Occipital lobe (tissue), 3 donors: ENCODE measurements at places on chromosomes 2 and 18. TPM values are rescaled to one million over a fixed set of nuclear protein-coding genes. Genes with fewer than 3 reads are reported as not detected.

Gene HTR2B
- total RNA-seq = 0.62 TPM

Gene ABCG8
- total RNA-seq = 0.31 TPM

Gene CCDC121
- 5.9 TPM for total RNA-seq

Gene TMEM178A
- total RNA-seq = 25.1 TPM

Gene CNDP1
- 0.16 TPM for total RNA-seq

Gene ARHGAP15
- total RNA-seq = 14.2 TPM

Gene SUPT7L
- 26.0 TPM for total RNA-seq

Gene SKOR2
- total RNA-seq = not detected

Gene PAX3
- total RNA-seq = 0.31 TPM

Gene CABYR
- total RNA-seq = 34.6 TPM

Gene CSRNP3
- total RNA-seq = 246 TPM

Gene DNAH7
- 16.5 TPM for total RNA-seq

Gene CEBPZ
- 65.0 TPM for total RNA-seq

Gene CMPK2
- 10.9 TPM for total RNA-seq

- no peak for DNase-seq
Measured at GRCh38 chr18:4870177-4870773, 326.8 kb downstream of the AKAIN1 start.

- DNase-seq = no peak
Measured at GRCh38 chr2:237892478-237892877, 33.1 kb downstream of the RAMP1 start.

- no peak for DNase-seq
Measured at GRCh38 chr2:69080071-69080470, 67.1 kb downstream of the ANTXR1 start.

GRCh38 chr18:71221405-71221804 is 932.6 kb downstream of the SOCS6 start:
- no peak for DNase-seq

- no peak for DNase-seq
Measured at GRCh38 chr2:16167451-16167861, 227.1 kb downstream of the MYCN start.

- no peak for DNase-seq
Measured at GRCh38 chr2:191056228-191056627, 42.3 kb upstream of the STAT1 start.

- DNase-seq = no peak
Measured at GRCh38 chr18:48034651-48035555, 104.4 kb upstream of the SMAD2 start.

DNA sequence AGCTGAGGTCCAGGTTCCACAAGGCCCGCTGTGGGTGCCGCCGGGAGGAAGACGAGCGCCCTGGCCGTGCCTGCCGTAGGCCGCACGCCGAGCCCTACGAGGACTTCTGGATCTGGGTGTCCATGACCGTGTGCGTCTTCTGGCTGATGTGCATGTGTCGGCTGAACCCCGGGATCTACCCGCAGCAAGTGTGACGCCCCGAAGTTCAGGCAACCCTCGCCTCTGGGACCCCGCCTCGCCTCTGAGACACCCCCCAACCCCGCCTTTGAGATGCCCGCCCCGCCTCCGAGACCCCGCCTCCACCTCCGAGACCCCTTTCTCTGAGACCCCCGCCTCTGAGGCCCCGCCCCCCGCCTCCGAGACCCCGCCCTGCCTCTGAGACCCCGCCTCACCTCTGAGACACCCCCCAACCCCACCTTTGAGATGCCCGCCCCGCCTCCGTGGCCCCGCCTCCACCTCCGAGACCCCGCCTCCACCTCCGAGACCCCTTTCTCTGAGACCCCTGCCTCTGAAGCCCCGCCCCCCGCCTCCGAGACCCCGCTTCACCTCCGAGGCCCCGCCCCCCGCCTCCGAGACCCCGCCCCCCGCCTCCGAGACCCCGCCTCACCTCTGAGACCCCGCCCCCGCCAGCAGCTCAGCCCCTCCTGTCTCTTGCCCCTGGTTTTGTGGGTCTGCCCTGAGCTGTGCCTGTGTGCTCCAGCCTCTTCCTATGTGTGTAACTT is 3.7 kb downstream of the RTP5 start:
- no peak for DNase-seq

- DNase-seq = no peak
Measured at GRCh38 chr18:5393779-5394178, 98.3 kb upstream of the ZBTB14 start.

DNA sequence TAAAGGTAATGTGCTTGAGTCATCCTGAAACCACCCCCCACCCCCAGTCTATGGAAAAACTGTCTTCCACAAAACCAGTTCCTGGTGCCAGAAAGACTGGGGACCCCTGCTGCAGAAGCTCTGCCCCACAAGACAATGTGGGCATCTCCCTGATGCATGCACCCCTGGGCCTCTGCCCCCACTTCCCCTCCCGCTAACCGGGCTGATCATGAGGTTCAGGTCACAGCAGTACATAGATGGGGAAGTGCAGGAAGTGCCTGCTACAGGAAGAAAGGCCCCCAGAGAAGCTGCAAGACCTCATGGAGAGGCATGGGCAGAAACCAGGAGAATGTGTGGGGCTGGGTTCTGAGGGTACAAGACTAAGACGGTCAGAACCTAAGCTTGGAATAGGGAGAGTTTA is 243.4 kb upstream of the ID2 start:
- DNase-seq = no peak

DNA sequence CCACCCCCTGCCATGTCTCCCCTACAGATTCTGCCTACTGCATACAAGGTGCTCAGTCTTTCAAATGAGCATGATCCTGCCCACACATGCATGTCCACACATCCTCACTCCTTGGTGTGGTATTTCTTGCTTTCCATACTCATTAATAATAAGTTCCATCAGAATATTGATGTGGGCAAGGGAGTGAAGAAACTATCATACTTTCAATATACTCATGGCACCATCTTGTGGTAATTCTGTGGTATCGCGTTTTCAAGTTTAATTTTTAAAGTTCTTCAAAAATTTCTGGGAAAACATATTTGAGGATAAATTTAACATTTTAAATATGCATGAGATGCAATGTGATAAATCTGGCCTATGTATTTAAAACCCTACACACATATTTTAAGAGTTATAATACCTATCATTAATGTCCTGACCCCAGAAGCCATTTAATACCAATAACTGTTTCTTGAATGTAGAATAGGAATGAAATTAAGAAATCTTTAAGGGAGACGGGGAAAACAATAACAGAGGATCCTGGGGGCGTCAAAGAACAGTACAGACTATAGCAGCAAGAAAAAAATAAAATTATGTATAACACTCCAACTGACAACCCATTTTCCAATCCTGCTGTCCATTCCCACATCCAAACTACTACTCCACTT is 110.1 kb downstream of the ZNF385B start:
- DNase-seq = no peak

- no peak for DNase-seq
Measured at GRCh38 chr2:170087413-170087793, 90.5 kb upstream of the MYO3B start.

DNA sequence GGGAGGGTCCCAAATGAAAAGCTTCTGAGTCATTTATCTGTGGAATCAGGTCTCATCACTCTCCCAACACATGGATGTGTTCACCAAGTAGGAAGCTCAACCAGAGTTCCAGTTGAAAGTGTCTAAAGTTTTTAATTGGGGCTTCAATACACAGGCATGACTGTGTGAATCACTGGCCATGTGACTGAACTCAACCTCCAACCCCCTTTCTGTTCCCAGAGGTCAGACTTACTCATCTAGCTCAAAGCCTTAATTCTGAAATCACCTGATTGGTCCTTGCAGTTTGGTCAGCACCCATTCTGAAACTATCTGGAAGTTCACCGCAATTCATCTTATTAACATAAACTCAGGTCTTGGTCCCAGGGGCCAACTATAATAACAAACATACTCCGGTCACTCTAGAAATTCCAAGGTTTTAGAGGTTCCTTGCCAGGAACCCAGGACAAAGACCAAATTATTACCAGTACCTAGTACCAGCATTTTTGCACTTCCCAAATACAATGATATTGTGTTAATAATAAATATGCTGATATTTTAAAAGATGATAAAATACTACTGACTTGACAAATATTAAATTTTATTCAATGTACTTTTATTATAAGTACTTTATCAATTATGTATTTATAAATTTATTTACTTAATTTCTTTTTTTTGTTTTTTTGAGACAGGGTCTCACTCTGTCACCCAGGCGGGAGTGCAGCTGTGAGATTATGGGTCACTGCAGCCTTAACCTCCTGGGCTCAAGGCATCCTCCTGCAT is 10.7 kb upstream of the RBM45 start:
- DNase-seq = no peak

DNA sequence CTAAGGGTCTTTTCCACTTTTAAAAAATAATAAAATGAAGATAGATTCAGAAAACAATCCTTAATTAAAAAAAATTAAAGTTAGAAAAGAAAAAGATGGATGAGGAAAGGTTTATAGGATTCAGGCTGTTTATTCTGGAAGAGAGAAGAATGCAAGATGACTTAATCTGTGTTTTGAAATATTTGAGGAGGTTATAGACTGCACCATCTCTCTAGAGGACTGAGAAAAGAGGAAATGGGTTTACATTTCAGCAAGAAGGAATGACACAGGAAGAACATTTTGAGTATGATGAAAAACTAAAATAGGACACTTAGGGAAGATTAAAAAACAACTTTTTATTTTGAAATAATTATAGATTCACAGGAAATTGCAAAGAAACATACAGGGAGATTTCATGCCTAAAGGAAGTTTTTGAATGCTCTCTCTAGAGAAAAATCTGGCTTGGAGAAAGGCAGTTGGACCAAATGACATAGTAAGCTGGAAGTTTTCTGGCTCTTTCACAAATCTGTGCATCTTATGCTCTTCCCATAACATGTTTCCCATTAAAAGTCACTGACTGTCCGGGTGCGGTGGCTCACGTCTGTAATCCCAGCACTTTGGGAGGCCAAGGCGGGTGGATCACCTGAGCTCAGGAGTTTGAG is 75.0 kb downstream of the CERS6 start:
- DNase-seq = no peak

- no peak for DNase-seq
Measured at GRCh38 chr18:74945774-74946545, 263.0 kb downstream of the PTGR3 start.

GRCh38 chr18:35776473-35776872 is 194.9 kb downstream of the GALNT1 start:
- DNase-seq = no peak

DNA sequence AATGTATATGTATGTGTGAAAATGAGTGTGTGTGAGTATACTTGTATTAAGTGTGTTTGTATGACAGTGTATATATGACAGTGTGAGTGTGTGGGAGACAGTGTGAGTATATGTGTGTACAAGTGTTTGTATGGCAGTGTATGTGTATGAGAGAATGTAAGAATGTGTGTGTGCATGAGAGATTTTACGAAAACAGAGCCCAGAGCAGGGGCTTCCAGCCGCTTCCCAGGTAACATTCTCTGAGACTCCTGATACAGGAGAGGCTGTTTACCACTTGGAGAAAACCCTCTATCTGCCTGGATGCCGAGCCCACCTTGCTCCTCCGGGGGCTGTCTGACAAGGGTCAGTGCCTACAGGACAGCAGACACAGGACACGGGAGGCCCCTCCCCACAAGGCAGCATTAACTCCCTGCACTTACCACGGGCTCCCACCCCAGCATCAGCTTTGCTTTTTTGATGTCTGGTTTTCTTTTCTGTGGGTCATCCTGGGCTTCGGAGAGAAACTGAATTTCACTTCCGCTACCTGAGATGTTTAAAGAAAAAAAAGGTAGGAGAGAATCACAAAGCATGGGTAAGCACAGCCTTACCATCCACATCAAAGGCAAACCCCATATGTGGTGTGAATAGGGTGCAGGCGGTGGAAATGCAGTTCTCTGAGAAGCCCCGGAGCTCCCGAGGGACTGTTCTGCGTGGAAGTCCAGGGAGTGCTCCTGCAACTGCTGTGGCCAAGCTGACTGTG is 97.6 kb downstream of the UXS1 start:
- no peak for DNase-seq

- no peak for DNase-seq
Measured at GRCh38 chr2:47179388-47179787, 24.3 kb upstream of the STPG4 start.

GRCh38 chr2:95266781-95267430 is 7.3 kb upstream of the PROM2 start:
- no peak for DNase-seq

DNA sequence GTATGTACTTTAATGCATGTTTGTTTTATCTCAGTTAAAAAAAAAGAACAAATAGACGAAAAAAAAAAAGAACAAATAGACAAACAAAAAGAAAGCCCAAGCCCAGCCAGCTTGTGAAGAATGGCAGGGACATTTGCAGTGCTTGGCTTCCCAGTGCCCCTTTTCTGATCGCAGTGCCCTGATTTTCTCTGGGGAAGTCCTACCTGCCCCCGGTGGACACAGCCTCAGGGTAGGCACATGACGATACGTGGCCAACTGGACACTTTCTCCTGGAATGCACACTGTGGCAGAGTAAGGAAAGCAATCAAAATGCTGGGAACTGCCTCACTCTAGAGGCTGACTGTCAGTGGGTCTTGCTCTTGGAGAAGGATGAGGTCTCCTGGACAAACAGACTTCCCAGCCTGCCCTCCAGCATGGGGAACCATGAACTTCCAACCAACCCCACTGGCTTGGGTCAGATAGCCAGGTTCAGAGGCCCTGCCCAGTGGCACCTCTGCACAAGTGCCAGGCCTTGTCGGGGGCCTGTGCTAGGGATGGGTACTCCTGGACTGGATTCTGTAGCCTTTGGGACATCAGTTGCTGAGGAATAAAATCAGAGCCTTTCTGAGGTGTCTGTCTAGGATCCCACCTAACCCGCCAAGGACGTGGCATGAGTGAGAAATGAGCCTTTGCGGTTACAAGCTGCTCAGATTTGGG is 76.7 kb downstream of the INHBB start:
- DNase-seq = no peak

- no peak for DNase-seq
Measured at GRCh38 chr2:223602972-223603371, 811 bp upstream of the SCG2 start.

- no peak for DNase-seq
Measured at GRCh38 chr18:55109818-55110414, 150.7 kb upstream of the CCDC68 start.

- DNase-seq = peak; percentile 22
Measured at GRCh38 chr18:12946549-12947284, 1.1 kb upstream of the SEH1L start.

GRCh38 chr2:139478165-139478914 is 698.1 kb upstream of the NXPH2 start:
- DNase-seq = no peak

DNA sequence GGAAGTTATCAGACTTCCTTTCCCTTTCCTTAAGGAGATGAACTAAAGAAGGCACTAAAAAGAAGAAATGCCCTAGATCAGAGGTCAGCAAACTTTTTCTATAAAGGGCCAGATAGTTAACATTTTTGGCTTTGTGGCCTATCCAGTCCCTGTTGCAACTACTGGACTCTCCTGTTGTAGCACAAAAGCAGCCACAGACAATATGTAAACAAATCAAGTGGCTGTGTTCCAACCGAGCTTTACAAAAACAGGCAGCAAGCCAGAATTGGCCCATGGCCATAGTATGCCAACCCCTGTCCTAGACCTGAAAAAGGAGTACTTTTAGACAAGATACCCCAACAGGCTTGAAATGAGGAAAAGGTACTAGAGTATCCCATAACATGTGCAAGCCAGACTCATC is 10.9 kb downstream of the NHEJ1 start:
- DNase-seq = no peak
